ENCODE measurements at places on chromosomes 7 and 10.

DNA sequence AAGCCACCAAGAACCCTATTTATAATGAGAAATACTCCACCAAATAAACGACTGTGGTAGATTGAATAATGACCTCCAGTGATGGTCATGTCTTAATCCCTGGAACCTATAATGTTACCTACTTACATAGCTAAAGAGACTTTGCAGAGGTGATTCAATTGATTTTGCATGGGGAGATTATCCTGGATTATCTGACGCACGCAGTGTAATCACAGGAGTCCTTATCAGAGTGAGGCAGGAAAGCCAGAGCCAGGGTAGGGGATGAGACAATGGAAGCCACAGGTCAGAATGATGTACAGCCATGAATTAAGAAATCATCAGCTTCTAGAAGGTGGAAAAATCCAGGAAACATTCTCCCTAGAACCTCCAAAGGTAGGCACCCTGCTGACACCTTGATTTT lies 286.4 kb upstream of the SP4 start:
- ATAC-seq, result no peak

GRCh38 chr10:119770928-119771327 lies 45.1 kb downstream of the INPP5F start:
- ATAC-seq, result no peak

DNA sequence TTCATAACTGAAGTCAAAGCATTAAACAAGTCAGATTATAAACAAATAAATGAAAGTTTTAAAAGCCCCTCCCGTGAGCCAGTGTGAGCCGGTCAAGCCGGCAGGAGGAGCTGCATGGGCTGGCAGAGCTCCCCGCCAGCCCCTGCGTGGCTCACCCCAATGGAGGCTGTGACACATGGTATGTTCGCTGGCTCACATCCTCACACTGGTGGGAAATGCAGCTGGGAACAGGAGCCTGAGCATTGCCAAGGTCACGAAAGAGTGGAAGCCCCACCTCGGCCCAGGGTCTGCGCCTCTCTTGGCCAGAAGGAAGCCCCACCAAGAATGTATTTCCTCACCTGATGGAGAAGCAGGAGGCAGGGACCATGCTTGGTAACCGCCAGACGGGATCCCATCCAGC lies 261.7 kb upstream of the TCERG1L start:
- no peak for ATAC-seq

GRCh38 chr10:102375867-102376266 lies 19.6 kb upstream of the NFKB2 start:
- ATAC-seq, result no peak

DNA sequence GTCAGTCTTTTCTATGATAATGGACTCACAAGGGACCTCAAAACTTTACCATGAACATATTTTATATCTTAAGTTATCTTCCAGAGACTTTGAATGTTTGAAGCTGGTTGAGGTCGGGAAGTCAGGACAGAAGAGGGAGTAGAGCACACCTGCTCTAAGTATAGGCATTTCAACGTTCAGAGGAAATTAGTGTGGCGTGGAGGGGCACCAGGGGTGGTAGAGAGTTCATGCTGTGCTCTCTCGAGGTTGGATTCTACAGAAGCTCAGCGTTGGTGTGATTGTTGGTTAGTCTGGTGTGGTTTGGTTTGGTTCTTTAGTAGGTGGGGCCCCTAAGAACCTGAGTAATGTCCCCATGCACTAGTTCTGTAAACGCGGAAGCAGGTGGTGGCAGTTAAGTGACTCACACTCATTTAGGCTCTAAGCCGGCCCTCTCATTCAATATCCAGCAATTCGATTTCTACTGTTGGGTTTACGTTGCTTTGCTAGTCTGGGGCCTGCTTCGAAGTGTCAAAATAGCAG lies 19.8 kb downstream of the CNTNAP2 start:
- no peak for ATAC-seq

DNA sequence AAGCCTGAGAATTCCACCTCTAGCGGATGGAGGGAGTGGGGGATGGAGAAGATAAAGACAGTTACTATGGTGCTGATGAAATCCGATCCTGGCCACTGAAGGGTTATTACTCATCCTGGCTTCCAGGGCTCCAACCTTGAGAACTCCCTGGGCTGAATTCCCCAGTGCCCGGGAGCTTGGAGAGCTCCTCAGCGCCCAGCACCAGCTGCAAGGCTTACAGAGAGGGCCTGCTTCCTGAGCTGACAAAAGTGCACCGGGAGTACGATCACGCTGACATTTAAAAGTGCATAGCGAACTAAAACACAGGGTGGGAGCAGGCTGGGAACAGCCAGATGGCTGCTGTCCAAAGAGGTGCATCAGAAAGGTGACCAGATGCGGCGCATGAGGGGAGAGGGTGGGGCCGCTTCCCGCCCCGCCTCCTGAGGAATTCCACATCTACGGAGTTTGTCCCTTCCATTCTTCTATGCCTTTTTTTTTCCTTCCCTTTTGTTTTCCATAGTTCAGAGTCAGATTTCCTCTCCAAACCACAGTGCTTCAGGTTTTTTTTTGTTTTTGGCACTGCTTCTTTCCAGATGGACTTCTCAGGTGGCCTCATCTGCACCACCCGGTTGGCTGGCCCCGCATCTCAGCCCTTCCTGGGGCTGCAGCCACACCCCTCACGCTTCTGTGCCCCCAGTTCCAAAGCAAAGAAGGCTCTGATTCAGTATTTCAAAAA lies 62.4 kb upstream of the MKRN1 start:
- no peak for ATAC-seq

DNA sequence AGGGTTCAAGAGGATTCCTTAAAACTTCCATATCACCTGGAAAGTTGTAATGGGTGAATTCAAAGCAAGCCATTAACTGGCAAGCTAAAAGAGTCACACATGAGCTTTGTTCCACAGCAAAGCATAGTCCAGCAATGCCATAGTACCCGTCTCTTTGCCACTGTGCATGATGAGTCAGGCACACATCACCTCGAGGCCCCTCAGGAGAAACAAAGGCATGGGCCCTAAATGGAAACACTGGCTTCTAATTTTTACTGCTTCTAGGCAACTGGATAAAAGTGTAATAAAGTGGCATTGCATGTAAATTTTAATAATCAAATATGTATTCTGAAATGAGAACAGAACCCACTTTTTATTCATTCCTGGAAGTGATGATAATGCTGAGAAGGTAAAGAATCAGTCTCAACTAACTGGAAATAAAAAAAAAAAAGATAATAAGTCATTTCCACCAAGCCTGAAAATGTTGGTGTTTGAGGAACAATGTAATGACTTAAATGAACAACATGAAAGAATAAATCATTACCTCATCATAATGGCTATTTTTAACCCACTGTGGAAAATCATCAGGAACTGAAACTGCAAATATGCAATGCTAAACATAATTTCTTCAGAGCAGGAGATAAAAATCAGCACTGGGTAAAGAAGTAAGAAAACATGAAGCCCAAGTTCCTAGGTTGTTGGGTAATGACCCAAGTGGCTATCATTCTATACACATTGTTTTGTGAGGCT lies 104.9 kb downstream of the CDK6 start:
- peak; percentile 71 for ATAC-seq

DNA sequence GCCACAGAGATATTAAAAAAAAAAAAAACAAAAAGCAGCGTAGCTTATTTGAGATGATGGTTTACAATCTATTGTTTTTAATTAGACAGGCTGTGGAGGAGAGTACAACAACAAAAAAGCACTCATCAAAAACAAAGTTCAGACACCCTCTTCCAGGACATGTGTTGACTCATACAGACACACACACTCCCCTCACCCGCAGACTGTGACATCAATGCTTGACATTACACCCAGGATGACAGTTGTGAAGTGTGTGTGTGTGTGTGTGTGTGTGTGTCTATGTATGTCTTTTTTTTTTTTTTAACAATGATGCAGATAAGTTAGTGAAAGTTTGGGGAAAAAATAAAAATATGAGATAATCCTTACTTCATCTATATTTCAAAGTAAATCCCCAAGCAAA lies 303.6 kb downstream of the GPAM start:
- ATAC-seq, result no peak

DNA sequence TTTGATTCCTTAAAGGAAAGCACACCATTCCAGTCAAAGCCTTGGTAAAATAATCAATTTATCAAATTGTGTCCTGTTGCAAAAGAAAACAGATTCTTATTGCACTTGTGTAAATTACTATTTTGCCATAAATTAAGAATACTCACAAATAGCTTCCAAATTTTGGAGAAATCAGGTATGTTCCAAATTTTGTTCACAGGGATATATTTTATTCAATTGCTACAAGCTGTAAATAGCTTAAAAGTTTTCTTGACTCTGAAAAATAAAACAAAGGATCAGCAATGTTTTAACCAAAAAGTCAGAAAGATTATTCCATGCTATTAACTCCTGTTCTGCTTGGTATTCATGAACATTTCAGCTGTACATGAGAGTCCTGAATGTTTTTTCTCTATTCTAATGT lies 47.4 kb upstream of the CHST3 start:
- no peak for ATAC-seq

- ATAC-seq, result no peak
These were observed 5.6 kb upstream of the WASL start for GRCh38 chr7:123754271-123754871.
